ENCODE measurements at places on chromosomes 3 and 15. TPM values are rescaled to one million over a fixed set of nuclear protein-coding genes. Genes with fewer than 3 reads are reported as not detected.

- no peak for DNase-seq
- H3K4me1 ChIP-seq = no peaks in the 10 kb centered on the region
- H3K4me3 ChIP-seq = no peak overlapping the region
- H3K27me3 ChIP-seq = no peaks in the 10 kb centered on the region
Observed at GRCh38 chr3:28376424-28376823, 27.8 kb upstream of the AZI2 start.

DNA sequence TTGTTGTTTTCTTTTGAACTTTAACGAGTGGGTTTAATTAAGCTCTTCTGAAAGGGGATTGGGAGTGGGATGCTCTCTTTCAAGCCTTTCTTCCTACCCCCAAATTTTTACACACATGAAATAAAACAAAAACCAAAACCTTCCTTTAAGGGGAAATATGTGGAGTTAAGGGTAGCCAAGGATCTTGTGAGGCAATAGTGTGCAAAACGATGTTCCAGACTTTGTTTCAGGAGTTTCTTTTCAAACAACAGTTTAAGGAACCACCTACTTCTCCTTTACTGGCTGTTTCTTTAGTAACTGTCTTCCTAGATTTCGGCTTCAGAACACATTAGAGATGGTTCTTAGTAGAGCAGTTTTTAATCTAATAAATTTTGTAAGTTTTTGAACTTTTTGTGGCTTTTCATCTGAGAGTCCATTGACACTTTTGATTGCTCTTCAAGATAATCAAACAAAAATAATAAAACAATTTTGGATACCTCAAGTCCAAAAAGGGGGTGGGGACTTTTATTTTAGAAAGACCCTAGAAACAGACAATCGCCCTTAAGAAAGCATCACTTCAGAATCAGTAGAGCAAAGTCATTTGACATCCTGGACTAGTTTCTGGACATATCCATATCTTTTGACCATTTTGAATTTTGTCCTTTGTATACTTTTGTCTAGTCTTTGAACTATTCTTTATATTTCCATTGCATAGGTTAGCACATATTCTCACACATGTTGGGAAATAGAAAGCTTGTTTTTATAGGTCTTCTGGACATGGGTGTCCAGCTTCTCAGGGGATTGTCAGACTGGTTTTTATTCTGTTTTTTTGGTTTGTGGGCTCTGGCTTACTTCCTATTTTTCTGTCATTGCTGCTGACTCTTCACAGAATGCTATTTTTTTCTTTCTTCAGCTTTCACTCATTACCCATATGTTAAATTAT, 6.0 kb downstream of the DIPK2A start:
- DNase-seq = no peak
- H3K27ac ChIP-seq = no peak overlapping the region
- no peak overlapping the region for H3K4me3 ChIP-seq
- H3K36me3 ChIP-seq = peaks cover 5% of the 10 kb centered on the region
- peaks cover 43% of the 10 kb centered on the region for H3K4me1 ChIP-seq
- H3K27me3 ChIP-seq = no peaks in the 10 kb centered on the region

- H3K4me1 ChIP-seq = no peaks in the 10 kb centered on the region
- no peaks in the 10 kb centered on the region for H3K27me3 ChIP-seq
- H3K36me3 ChIP-seq = no peaks in the 10 kb centered on the region
- DNase-seq = no peak
- no peak overlapping the region for H3K27ac ChIP-seq
Observed at GRCh38 chr3:58563386-58564035, 13.7 kb downstream of the FAM107A start.

CYP11A1 gene
- 0.29 TPM for total RNA-seq

C3orf80 gene
- not detected for total RNA-seq

EXD1 gene
- total RNA-seq = not detected

GRCh38 chr3:66354001-66354400, 133.2 kb downstream of the SLC25A26 start:
- H3K4me1 ChIP-seq = peaks cover 10% of the 10 kb centered on the region
- DNase-seq = no peak
- H3K4me3 ChIP-seq = no peak overlapping the region
- H3K27ac ChIP-seq = no peak overlapping the region

- H3K27ac ChIP-seq = no peak overlapping the region
- H3K27me3 ChIP-seq = no peaks in the 10 kb centered on the region
- DNase-seq = no peak
- H3K4me3 ChIP-seq = no peak overlapping the region
Observed at GRCh38 chr15:33852570-33852969, 115.7 kb upstream of the CHRM5 start.

- H3K4me1 ChIP-seq = no peaks in the 10 kb centered on the region
- no peaks in the 10 kb centered on the region for H3K27me3 ChIP-seq
- no peaks in the 10 kb centered on the region for H3K36me3 ChIP-seq
- DNase-seq = no peak
- H3K4me3 ChIP-seq = no peak overlapping the region
- no peak overlapping the region for H3K27ac ChIP-seq
Observed at GRCh38 chr3:87553058-87553457, 276.7 kb upstream of the POU1F1 start.

GRCh38 chr3:179958759-179959158, 78.0 kb downstream of the PEX5L start:
- no peak overlapping the region for H3K4me3 ChIP-seq
- DNase-seq = no peak
- H3K27ac ChIP-seq = no peak overlapping the region
- no peaks in the 10 kb centered on the region for H3K4me1 ChIP-seq
- H3K36me3 ChIP-seq = no peaks in the 10 kb centered on the region
- peaks cover 15% of the 10 kb centered on the region for H3K27me3 ChIP-seq

GRCh38 chr3:84194029-84194428, 764.8 kb upstream of the CADM2 start:
- no peak overlapping the region for H3K4me3 ChIP-seq
- DNase-seq = no peak
- no peaks in the 10 kb centered on the region for H3K4me1 ChIP-seq
- H3K27ac ChIP-seq = no peak overlapping the region
- no peaks in the 10 kb centered on the region for H3K27me3 ChIP-seq
- no peaks in the 10 kb centered on the region for H3K36me3 ChIP-seq

- H3K27ac ChIP-seq = peak overlapping the region; percentile 92
- DNase-seq = peak; percentile 73
- no peaks in the 10 kb centered on the region for H3K27me3 ChIP-seq
- peaks cover 36% of the 10 kb centered on the region for H3K4me1 ChIP-seq
Observed at GRCh38 chr3:196081002-196081833, 672 bp downstream of the TFRC start.

GRCh38 chr3:171653701-171654100, 156.6 kb downstream of the PLD1 start:
- H3K4me1 ChIP-seq = no peaks in the 10 kb centered on the region
- no peaks in the 10 kb centered on the region for H3K27me3 ChIP-seq
- no peaks in the 10 kb centered on the region for H3K36me3 ChIP-seq
- DNase-seq = no peak
- H3K4me3 ChIP-seq = no peak overlapping the region
- H3K27ac ChIP-seq = no peak overlapping the region

SLC15A2 gene
- 1.4 TPM for total RNA-seq

GRCh38 chr3:182241766-182242488, 530.2 kb downstream of the SOX2 start:
- no peaks in the 10 kb centered on the region for H3K36me3 ChIP-seq
- no peaks in the 10 kb centered on the region for H3K4me1 ChIP-seq
- no peak overlapping the region for H3K27ac ChIP-seq
- no peaks in the 10 kb centered on the region for H3K27me3 ChIP-seq

GRCh38 chr15:75198560-75199356, 2.9 kb upstream of the C15orf39 start:
- H3K4me1 ChIP-seq = peaks cover 21% of the 10 kb centered on the region
- no peaks in the 10 kb centered on the region for H3K27me3 ChIP-seq
- H3K27ac ChIP-seq = no peak overlapping the region
- peak; percentile 42 for DNase-seq
- H3K4me3 ChIP-seq = no peak overlapping the region

ROPN1 gene
- not detected for total RNA-seq

- no peak overlapping the region for H3K4me3 ChIP-seq
- H3K27ac ChIP-seq = no peak overlapping the region
Observed at GRCh38 chr15:87841426-87841998, 415.0 kb downstream of the NTRK3 start.

DNA sequence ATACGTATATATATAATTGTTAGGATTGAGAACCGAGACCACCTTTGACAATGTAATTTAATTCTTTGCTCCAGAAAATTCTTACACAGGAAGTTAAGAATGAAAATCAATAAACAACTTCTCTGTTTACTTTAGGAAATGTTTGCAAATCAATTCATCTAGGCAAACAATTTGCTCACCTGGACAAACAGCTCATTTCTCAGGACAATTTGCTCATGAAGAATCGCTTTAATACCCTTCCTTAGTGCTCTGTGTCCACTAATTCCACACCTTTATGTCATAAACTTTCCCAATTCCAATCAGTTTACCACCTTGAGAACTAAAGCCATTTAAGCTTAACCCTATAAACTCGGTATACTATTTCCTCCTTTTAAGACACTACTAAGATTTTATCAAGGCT, 292.2 kb downstream of the BCHE start:
- no peaks in the 10 kb centered on the region for H3K27me3 ChIP-seq
- no peak for DNase-seq
- H3K36me3 ChIP-seq = no peaks in the 10 kb centered on the region
- H3K27ac ChIP-seq = no peak overlapping the region

DNA sequence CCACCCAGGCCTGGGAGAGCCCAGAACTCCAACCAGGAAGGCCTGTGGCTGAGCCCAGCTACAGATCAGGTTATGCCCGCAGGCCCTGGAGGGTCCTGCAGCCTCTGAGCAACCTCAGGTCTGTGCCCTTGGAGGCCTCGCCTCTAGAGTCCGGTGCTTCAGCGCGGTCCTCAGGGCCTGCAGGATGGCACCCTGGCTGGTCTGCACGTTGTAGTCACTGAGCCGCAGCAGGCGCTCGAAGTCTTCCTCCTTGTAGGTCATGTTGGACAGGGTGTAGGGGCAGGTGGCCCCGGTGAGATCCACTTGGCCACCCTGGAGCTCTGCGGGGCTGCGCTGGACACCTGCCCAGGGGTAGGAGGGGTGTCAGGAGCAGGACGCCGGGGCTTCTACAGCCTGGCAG, 25.8 kb downstream of the PLA2G4D start:
- H3K4me3 ChIP-seq = no peak overlapping the region
- H3K27me3 ChIP-seq = peaks cover 16% of the 10 kb centered on the region
- H3K36me3 ChIP-seq = peaks cover 7% of the 10 kb centered on the region
- no peaks in the 10 kb centered on the region for H3K4me1 ChIP-seq
- H3K27ac ChIP-seq = no peak overlapping the region

GRCh38 chr15:42798802-42799201, 61.9 kb upstream of the CDAN1 start:
- no peak for DNase-seq
- no peaks in the 10 kb centered on the region for H3K27me3 ChIP-seq
- H3K36me3 ChIP-seq = peaks cover 10% of the 10 kb centered on the region
- no peaks in the 10 kb centered on the region for H3K4me1 ChIP-seq
- H3K27ac ChIP-seq = no peak overlapping the region

DNA sequence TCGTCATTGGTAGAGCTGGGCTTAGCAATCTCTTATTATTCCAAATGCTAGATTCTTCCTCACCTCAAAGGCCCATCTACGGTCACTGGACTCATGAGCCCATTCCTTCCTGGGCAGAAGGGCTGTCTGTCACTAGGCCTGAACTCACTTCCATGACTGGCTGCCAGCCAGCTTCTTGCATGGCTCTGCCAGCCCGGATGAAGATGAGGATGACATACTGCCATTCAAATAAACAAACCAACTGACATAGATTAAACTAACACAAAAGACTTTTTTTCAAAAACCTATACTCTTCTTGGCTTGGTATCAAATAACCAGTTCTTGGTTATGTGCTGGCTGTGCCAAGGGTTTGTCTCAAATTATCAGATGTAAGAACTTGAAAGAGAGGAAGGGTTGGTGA, 23.8 kb downstream of the ISL2 start:
- no peaks in the 10 kb centered on the region for H3K4me1 ChIP-seq
- no peak overlapping the region for H3K27ac ChIP-seq
- H3K27me3 ChIP-seq = no peaks in the 10 kb centered on the region
- DNase-seq = no peak
- H3K36me3 ChIP-seq = no peaks in the 10 kb centered on the region

SLC27A2 gene
- total RNA-seq = 22.5 TPM

DNA sequence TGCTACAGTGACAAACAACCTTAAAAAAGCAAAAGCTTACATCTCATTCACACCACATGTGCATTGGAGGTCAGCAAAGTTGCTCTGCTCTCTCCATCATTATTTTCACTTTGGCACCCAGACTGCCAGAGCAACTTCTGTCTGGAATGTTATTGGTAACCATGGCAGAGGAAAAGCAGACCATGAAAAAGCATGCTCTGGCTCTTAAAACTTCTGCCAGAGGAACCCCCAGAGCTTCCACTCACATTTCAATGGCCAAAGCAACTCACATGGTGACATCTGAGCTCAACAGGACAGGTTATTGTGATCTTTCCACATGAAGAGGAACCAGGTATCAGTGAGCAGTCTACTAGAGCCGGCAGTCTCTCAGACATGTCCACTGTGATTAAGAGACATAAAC, 21.9 kb upstream of the FRMD5 start:
- peaks cover 3% of the 10 kb centered on the region for H3K4me1 ChIP-seq
- H3K27ac ChIP-seq = no peak overlapping the region
- H3K36me3 ChIP-seq = no peaks in the 10 kb centered on the region
- no peak for DNase-seq

DNA sequence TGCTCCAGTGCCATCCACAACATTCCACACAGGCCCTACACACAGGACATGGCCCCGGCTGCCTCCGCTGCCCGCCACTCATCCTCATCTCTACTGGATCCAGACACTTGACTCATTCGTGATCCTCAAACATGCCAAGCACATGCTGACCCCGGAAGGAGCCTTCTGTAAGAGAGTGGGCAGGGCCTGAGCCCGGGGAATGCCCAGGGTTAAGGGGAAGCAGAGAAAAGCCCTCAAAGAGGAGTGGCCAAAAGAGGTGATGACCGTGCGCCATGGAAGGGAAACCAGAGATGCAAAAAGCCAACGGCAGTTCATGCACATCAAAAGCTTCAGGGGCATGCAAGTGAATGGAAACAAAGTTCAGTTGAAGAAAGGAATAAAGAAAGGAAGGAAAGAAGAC, 46.1 kb downstream of the RFTN1 start:
- peaks cover 38% of the 10 kb centered on the region for H3K36me3 ChIP-seq
- H3K27ac ChIP-seq = peak overlapping the region; percentile 74
- no peaks in the 10 kb centered on the region for H3K27me3 ChIP-seq
- H3K4me3 ChIP-seq = peak overlapping the region; percentile 36
- peak; percentile 71 for DNase-seq

DNA sequence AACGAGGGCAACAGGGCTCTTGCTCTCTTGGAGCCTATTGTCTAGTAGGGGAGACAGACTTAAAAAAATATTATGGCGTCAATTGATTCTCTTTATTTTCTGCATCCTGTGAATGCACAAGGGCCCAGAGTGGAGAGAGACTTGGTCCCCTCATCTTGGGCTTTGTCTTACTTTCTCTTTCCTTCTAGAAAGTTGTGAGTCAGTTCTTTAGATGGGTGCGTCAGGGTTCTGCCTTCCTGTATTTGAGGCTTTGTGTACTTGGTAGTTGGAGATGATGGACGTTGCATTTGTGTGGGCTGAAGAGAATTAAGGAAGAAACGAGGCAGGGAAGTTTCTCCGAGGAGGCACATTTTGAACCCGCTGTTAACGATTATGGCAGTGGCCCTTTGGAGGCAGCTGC, 52.9 kb downstream of the CACNA1D start:
- no peak for DNase-seq
- no peak overlapping the region for H3K27ac ChIP-seq
- H3K4me3 ChIP-seq = no peak overlapping the region
- no peaks in the 10 kb centered on the region for H3K36me3 ChIP-seq

- H3K4me3 ChIP-seq = no peak overlapping the region
- peak; percentile 14 for DNase-seq
- H3K27ac ChIP-seq = no peak overlapping the region
- peaks cover 7% of the 10 kb centered on the region for H3K4me1 ChIP-seq
- no peaks in the 10 kb centered on the region for H3K36me3 ChIP-seq
- no peaks in the 10 kb centered on the region for H3K27me3 ChIP-seq
Observed at GRCh38 chr3:100463002-100463401, 29.4 kb upstream of the TMEM45A start.

Measured in activated CD4-positive, alpha-beta memory T cell treated with anti-CD3 and anti-CD28 coated beads for 36 hours (primary cell).